ENCODE measurements at places on chromosomes 5 and 9. TPM values are rescaled to one million over a fixed set of nuclear protein-coding genes. Genes with fewer than 3 reads are reported as not detected.

Gene CDH12
- total RNA-seq, result not detected

DNA sequence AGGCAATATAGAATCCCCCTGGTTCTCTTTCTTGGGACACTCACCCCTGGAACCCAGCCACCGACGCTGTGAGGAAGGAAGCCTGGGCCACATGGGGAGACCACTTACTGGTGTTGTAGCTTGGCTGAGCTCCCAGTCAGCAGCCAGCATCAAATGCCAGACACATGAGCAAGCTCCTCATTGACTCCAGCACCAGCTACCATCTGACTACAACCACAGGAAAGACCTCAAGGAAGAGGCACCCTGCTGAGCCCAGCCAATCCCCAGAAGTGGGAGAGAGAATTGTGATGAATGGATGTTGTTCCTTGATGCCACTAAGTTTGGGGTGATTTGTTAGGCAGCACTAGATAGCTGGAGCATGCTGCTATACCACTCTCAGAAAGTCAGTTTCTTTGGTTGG is 36.0 kb downstream of the BNIP1 start:
- no peak for DNase-seq

GRCh38 chr9:89029788-89030187 is 38.5 kb downstream of the S1PR3 start:
- no peak for DNase-seq

- DNase-seq, result no peak
These were observed 613.6 kb downstream of the ZNF608 start for GRCh38 chr5:124132843-124133242.

DNA sequence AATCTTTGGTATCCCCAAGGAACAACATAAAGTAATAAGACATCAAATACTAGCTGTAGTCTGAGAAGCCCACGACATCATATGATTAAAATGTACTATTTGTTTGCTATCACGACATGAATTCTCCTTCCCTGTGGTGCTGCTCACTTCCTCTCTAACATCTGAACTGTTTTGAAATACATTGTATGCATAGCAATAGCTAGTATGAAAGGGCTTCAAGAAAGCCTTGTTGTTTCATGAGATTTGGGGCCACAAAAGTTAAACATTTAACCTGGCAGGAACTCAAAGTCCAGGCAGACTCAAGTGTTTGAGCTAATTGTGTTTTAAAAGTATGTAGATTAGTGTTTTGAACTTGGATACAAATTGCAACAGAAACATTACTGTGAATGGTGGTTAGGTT is 237.4 kb upstream of the PTGER4 start:
- no peak for DNase-seq

- DNase-seq, result no peak
These were observed 52.3 kb upstream of the JMY start for GRCh38 chr5:79183617-79184016.

Gene GRIN3A
- total RNA-seq, result 5.9 TPM

Gene TICAM2
- not detected for total RNA-seq

DNA sequence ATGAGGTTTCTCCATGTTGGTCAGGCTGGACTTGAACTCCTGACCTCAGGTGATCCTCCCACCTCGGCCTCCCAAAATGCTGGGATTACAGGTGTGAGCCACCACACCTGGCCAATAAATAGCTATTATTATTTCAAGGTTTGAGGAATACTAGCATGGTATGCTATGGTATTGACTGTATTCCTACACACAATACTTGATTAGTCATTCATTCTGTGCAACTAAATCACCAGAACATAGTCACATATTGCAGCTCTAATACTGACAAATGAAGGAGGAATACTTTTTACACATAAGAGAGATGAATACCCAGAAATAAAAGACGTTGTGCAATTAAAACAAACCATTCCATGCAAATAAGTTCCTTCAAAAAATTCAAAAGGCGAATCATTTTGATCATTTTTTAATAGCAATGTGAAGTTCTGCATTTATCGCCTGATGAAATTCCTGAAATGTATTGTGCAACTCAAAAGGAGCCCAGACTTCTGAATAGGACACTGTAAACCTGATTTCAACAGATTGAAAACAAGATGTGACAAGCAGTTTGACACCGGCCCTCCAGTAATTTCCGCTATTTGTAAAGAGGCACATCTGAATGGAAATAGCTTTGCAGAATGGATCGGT is 687.4 kb upstream of the SEMA6A start:
- no peak for DNase-seq

GRCh38 chr5:135566422-135567400 is 12.1 kb downstream of the CXCL14 start:
- DNase-seq, result no peak

Gene PCDHA10
- 2.8 TPM for total RNA-seq

- no peak for DNase-seq
These were observed 1.2 kb downstream of the COQ4 start for GRCh38 chr9:128323791-128324190.

Gene NR5A1
- not detected for total RNA-seq

DNA sequence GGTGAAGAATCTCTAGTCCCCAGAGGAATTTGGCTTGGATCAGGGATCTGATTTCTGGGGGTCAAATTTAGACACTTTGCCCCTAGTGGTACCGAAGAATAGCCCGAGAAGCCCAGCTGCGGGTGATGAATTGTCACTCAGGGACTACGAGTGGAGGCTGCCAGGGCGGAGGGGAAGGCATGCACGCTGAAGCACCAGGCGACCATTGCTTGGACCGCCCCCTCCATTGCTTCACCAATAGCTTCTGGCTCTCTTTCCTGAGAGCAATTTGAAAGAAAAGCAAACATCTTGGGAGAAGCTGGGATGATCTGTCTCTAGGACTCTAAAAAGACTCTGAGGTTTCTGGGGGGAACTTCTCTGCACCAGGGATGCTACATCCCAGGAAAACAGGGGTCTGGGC is 137.6 kb downstream of the CRB2 start:
- no peak for DNase-seq

- DNase-seq, result no peak
These were observed 191.8 kb upstream of the SMC2 start for GRCh38 chr9:103902263-103902662.

DNA sequence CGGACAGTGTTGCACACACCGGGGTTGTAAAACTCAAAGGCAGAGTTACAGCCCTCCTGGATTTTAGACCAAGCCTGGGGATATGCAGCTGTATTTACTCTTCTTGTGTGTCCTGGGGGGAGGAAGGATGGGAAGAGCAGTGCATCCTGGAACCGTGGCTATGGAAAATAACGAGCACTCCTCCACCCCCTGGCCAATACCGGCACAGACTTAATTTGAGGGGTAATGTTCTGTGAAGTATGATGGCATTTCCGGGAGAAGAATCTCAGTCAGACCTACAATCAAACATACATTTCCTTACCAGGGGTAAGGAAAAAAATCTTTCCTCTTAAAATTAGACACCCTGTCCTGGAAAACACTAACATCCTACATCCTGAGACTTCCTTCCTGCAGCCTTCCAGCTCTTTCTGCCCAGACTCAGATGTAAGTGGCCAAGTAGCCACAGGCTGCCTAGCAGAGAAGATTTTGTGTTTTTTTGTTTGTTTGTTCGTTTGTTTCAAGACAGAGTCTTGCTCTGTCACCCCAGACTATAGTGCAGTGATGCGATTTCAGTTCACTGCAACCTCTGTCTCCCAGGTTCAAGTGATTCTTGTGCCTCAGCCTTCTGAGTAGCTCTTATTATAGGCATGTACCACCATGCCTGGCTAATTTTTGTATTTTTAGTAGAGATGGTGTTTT is 11.0 kb upstream of the ERMP1 start:
- DNase-seq, result no peak

DNA sequence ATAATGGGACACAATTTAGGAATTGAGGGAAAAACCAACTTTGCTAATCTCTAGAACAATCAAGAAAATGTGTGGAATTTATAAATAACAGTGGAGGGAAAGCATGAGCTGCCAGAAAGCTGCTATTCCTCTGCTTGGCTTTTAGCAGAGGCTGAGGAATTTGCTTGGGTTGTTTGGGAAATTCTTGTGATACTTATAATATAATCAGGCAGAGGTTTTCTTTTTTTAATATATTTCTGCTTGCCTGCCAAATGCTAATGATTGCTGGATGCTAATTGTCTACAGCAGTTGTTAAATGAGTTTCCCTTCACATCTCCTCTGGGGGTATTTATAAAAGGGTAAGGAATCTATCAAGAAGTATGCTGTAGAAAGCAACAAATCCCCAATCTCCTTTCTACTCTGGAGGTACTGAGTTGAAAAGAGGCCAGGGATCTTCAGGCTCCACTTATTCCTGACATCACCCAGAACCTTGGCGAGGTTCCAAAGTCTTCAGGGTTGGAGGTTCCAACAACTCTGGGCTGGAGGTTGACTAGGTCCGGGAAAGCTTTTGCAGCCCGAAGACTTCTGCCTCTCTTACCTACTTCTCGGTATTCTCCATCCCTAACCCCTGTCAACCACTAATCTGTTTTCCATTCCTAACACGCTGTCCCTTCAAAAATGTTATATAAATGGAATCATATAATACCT is 60.4 kb upstream of the TMED7 start:
- DNase-seq, result peak; percentile 17

- no peak for DNase-seq
These were observed 7.1 kb downstream of the FPGS start for GRCh38 chr9:127809540-127810377.

Gene CYLC2
- total RNA-seq, result not detected

- DNase-seq, result no peak
These were observed 645.2 kb upstream of the RGMB start for GRCh38 chr5:98128271-98128670.

Gene SLCO4C1
- not detected for total RNA-seq

Gene MUSK
- not detected for total RNA-seq

Gene FBXW11
- 51.0 TPM for total RNA-seq

GRCh38 chr9:91360551-91361290 is 997 bp downstream of the AUH start:
- no peak for DNase-seq

DNA sequence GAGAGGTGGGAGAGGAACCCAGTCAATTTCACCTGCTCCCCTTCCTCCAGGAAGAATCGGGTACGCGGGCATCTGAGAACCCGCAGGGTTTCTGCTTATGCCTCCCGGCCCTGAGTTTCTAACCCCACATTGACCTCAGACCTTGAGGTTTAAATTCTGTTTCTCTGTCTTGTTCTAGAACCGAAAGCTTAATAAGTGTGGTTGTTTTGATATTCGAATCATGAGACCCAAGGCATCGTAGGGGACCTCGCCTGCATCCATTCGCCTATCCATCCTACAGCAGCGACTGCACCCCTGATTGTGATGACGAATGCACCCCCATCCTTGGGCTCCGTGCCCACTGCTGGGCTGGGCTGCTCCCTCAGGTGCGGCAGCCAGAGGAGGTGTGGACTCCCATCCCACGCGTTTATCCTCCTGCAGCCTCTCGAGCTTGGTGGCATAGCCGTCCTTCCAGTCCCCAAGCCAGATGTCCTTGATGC is 80.8 kb upstream of the IER5L start:
- DNase-seq, result peak; percentile 56

DNA sequence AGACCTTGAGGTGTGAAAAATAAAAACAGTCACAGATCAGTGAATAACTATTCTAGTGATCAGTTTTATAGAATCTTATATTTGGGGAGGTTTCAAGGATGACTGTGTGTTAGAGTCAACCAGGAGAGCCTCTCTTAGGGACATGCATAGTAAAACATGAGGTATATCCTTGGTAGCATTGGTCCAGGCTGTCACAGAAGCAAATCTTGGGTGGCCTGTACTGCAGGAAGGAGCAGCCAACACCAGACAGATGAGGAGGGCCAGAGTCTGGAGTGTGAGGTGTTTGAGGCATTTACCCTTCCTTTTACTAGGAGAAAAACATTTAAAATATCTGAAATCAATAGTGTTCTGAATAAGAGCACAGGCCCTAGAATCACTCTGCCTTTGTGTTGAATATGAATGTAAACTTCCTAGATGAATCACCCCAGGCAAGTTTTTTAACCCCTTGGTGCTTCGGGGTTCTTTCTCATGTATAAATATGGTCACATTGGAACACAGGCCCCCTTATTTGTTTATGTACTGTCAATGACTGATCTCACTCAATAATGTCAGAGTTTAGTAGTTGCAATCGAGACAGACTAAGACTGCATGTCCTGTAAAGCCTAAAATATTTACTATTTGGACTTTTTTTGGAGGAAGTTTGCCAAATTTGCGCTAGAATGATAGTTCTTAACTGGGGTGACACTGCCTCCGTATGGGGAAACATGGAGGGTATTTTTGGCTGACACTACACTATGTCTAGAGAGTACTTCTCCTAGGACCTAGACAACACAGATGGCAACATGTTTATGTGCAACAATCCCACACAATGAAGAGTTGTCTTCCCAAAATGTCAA is 416.5 kb upstream of the POU5F2 start:
- DNase-seq, result no peak

DNA sequence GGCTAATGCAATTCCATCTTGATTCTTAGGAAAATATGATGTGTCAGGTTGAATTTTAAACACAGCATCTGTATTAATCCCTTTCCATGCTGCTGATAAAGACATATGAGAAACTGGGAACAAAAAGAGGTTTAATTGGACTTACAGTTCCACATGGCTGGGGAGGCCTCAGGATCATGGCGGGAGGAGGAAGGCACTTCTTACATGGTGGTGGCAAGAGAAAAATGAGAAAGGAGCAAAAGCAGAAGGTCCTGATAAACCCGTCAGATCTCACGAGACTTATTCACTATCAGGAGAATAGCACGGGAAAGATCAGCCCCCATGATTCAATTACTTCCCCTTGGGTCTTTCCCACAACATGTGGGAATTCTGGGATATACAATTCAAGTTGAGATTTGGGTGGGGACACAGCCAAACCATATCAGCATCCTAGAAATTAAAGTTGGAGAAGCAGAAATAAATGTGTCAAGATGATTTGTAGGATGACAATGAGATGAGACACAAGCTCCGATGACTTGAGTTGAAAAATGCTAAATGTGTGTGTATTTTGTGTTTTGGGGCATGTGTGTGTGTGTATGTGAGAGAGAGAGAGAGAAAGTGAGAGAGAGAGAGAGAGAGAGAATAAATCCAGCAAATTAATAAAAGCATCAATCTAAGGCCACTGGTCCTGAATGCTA is 48.5 kb upstream of the ANKRD55 start:
- no peak for DNase-seq

Gene FRMPD1
- 0.21 TPM for total RNA-seq

Gene FOXD4L3
- not detected for total RNA-seq
